ENCODE measurements at places on chromosomes 3 and 15.

- no peak for DNase-seq
Measured at GRCh38 chr3:48601622-48601994, 6.5 kb upstream of the COL7A1 start.

DNA sequence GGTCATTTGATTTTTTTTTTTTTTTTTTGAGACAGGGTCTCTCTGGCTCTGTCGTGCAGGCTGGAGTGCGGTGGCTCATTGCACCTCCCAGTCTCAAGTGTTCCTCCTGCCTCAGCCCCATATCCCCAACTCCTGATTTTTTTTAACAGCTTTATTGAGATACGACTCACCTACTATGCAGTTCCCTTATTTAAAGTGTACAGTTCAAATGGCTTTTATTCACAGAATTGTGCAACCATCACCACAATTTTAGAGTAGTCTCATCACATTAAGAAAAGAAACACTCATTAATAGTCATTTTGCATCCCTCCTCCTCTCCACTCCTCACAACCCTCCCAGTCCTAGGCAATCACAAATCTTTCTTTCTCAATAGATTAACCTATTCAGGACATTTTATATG, 1.9 kb upstream of the TRA2B start:
- DNase-seq: no peak

DNA sequence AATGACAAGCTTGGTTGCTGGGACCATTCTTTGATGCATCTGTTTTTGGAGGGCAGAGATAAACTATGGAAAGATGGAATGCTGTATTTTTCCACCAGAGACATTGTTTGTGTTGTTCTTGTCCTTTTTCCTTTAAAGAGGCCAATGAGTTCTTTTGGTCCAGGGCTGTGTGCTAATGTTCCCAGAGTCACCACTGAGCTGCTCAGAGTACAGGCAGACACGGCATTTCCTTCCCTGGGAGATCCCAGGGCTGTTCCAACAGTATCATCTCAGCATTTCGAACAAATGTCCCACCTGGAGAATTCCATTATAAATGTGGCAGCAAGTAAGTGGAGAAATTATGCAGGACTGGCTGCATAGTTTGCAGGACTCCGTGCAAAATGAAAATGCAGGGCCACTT, 190.6 kb downstream of the IL20RB start:
- no peak for DNase-seq

DNA sequence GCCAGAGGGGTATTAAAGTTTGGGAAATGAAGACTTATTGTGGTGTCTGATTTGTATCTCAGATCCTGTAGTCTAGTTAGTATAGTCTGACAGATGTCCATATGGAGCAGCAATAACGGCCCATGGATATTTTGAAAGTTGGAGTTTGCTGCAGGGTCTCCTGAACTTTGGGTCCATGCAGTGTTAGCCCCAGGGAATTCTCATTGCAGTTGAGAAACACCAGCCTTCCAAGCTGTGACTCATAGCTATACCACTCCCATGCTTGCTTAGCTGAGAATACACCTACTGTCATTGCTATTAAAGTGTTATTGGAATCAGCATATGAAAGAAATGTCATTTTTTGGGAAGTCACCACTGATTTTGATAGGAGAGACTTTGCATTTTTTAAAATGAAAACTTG, 29.2 kb downstream of the TMOD2 start:
- DNase-seq: no peak

DNA sequence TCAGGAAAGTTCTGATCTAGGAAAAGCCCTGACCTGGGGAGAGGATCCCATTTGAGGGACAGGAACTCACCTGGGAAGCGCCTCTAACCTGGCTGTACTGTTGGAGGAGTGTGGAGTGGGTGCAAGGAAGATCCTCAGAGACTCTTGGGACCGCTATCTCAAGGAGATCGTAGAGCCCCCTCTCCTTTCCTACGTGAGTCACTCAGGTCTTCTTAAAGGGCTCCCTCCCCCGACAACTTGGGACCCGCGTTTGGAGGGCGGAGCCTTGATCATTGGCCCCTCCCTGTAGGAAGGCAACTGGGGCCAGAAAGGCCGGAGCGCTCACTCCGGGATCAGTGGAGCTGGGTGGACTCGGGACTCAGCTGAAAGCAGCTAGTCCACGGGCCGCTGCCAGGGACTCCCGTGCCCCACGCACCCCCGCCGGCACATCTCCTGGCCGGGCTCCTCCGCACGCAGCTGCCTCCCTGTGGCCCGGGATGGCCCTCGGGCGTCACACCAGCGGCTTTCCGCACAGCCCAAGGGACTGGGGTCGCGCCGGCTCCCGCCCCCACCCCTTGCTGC, 520 bp downstream of the SLC26A6 start:
- no peak for DNase-seq

DNA sequence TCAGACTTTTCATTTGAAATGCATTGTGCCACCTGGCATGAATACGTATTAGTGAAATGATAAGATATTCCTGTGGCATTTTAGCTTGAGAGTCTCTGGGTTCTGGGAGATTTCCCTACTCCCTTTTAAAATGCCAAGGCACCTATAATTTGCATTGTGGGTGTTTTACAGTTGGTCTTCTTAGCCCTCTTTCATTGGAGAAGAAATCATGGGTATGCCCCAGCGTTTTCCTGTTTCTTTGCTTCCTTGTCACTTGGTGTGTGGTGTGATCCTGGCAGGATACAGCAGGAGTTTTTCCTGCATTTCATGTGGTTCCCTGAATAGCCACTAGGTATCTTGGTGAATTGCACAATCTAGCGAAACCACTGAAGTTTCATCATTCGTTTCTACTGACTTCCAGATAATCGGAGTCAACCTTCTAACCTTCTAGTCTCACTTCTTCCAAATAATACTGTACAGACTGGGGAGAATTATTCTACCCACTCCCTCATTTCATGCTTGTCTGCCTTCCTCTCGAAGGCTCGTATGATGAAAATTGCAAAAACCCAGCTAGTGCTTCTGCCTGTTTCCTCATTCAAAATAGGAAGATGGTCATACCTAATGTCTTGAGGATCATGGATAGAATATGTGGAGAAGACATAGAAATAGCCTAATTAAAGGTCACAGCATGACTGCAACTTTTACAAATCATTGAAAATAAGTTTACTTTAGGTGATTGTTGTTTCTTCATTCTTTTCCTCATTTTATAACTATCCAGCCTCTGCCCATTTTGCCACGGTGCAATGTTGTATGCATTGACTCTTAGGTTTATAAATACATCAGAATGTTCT, 2.6 kb downstream of the BHLHE40 start:
- DNase-seq: no peak

GRCh38 chr15:95626501-95627361, 703.8 kb upstream of the NR2F2 start:
- DNase-seq: no peak

DNA sequence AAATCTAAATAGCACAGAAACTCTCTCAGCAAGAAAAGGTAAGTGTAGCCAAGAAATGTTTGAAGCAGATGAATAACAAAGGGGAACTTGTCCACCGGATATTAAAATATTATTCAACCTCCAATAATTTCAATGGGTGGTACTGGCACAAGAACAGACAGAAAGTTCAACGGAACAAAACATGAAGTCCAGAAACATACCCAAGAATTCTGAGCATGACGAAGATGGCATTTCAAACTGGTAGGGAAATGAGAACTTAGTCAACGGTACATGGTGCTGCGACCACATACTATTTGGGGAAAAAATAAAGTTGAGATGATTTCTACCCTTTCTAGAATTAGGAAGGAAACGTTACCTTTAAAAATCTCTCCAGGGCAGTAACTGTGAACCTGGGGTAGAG, 5.5 kb downstream of the CHSY1 start:
- no peak for DNase-seq

GRCh38 chr3:125337506-125337905, 37.6 kb downstream of the ZNF148 start:
- no peak for DNase-seq

DNA sequence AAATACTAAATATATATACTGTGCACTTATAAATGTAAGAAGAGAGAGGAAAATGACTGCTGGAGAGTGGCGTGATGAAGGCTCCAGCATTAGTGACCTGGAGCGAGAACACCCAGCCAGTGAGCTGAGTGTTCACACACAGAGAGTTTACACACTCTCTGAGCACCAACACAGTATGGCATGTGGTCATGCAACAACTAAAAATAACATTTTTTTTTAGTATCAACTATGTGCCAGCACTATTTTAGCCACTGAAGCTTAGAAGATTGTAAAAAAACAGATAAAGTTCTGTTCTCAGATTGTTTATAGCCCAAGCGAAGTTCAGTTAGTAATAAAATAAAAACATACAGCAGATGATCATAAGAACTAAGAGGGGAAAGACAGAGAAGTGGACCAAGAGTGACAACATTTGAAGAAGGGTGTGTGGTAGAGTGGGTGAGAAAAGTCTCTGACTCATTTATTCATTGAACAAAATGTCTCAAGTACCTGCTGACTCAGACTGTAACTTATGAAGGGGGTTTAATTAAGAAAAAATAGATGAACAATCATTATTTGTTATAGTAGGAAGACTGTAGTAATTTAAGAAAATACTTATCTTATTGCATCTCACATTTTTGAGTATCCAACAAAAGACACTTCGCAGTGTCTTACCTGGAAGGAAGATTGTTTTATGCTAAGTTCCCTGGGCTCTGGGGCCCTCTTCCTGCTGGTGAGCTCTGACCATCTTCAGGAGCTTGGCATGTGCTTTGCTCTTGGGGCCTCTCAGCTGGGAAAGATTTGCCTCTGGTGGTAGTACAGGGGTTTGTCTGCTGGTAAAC, 43.8 kb downstream of the GAP43 start:
- DNase-seq: no peak
